ENCODE measurements at places on chromosomes 6 and 20.

GRCh38 chr6:47426524-47427302 lies 50.9 kb upstream of the CD2AP start:
- DNase-seq = no peak

DNA sequence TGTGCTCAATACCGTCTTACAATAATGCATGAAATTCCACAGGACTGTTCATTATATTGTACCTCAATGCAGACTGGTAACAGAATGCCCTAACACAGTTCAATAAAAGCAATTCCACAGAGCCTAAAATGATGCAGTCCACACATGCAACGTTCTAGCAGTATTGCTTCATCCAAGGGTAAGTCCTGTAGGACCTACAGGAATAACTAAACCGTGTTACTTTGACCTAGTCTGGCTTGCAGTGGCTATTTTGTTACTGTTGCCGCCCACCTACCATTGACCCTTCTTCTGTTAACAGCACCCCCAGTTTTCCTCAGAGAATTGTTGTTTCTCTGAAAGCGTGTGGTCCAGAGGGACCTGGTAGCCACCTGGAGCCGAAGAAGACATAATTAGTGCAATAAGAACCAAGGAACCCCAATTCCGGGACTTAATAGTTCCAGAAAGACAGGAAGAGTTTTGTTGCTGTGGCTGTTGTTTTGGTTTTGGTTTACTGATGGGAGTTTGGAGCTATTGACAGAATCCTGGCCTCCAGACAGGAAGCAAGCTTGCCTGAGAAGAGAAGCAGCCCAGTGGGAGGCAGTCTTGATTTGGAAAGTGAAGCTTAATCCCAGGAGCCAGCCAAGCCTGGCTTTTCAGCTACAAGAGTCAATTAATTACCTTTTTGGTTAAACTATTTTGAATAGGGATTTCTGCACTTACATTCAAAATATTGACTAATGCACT lies 91.3 kb downstream of the FRK start:
- DNase-seq = no peak

DNA sequence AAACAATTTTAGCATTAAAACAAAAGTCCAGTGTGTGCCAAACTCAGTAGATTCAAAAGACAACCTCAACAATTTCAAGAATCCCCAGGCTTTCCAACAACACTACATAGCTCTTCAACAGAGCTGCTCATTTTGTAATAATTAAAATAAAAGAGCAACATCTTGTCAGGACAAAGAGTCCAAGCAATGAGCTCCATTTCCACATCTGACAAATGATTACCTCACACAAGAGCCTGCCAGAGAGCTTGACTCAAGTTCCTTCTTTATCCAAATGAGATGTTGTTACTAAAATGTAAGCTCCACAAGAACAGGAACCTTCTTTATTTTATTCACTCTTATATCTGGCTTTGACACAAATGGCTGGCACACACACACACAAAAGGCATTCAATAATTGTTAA lies 449.8 kb downstream of the HACE1 start:
- no peak for DNase-seq

DNA sequence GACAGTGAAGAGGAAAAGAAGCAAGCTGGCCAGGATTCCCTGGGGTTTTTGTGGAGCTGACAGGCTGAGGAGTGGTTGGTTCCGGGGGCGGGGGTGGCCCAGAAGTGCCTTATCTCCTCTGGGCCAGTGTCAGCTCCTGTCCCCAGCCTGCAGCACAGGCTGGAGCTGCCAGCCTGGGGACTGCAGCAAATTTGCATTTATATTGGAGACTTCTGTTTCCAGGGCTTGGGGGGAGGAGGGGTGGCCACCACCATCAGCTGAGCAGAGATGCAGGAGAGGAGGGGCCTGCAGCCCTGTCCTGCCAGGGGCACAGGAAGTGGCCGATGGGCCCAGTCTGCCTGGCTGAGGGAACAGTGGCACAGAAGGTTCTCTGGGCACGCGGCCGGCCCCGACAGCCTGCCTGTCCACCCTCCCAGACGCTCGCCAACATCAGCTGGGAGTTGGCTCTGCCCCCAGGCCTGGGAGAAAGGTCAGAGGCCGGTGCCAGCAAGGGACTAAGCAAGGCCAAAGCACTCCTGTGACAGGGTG lies 24.3 kb upstream of the SCRT2 start:
- DNase-seq = no peak

GRCh38 chr6:151257985-151258445 lies 18.2 kb downstream of the AKAP12 start:
- no peak for DNase-seq

DNA sequence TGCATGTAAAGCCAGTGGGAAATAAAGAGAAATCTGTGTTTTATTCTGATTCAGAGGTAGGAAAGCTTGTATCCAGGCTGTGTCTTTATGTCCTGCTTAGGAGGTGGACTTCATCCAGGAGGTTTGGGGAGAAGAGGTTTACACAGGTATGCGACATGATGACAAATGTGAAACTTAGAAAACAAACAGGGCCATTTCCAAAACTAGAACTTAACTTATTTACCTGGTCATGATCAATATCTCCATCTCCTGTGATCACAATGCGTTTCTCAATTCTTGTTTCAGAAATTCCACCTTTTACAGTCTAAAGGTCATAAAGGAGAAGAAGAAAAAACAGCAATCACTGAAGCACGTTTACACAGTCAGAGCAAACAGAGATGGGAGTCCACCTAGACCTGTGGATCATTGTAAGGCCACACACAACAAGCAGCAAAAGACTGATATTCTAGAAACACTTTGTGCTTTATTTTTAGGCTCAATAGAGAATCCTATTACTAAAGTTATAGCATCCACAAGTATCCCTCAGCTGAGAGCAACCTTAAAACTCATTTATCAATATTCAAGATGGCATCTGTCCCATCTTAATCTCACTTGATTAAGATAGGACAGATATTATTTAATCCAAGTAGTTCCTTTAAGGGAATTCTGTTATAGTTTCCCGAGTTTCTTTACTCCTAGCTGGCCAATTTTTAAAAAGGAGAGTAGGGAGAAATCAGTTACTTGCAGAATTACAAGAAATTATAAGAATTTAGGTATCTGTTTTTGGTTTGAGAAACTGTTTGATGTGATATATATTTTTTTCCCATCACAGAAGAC lies 36.4 kb downstream of the SMLR1 start:
- no peak for DNase-seq

- no peak for DNase-seq
Measured at GRCh38 chr6:156056085-156056484, 600.4 kb upstream of the NOX3 start.
